ENCODE measurements at places on chromosomes 4 and X.
A peak's percentile ranks its signal among the peaks of the same experiment; 100 is the strongest.

DNA sequence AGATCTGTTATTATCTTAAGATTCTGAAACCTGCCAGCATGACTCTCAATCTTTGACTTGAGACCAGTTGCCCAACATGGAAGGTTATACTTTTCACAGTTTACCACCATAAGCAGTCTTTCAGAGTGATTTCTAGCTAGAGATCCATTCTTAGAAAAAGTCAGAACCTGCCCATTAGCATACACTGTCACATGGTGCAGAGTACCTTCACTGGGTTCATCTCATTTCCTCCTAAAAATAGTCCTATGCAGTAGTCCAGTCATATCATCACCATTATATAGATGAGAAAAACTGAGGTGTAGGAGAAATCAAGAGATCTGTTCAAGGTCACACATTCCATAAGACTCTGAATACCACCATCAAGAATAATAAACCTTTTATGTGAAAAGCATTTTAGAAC is 153.6 kb downstream of the AR start:
- DNase-seq: no peak

DNA sequence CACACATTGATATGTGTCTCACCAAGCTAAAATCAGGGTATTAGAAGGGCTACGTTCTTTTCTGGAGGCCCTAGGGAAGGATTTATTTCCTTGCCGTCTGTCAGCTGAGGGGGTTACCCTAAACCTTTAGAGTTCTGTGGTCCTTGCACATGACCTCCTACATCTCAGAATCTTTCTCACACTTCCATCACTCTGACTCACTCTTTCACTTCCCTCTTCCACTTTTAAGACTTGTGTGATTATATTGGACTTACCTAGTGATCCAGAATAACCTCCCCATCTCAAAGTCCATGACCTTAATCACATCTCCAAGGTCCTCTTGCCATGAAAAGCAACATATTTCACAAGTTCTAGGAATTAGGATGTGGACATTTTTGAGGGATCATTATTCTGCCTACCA is 53.6 kb upstream of the FUNDC1 start:
- no peak for DNase-seq

- no peak for DNase-seq
Observed at GRCh38 chr4:47736146-47736545, 101.7 kb downstream of the CORIN start.

- no peak for DNase-seq
Observed at GRCh38 chrX:115898382-115899001, 272.1 kb upstream of the AGTR2 start.

DNA sequence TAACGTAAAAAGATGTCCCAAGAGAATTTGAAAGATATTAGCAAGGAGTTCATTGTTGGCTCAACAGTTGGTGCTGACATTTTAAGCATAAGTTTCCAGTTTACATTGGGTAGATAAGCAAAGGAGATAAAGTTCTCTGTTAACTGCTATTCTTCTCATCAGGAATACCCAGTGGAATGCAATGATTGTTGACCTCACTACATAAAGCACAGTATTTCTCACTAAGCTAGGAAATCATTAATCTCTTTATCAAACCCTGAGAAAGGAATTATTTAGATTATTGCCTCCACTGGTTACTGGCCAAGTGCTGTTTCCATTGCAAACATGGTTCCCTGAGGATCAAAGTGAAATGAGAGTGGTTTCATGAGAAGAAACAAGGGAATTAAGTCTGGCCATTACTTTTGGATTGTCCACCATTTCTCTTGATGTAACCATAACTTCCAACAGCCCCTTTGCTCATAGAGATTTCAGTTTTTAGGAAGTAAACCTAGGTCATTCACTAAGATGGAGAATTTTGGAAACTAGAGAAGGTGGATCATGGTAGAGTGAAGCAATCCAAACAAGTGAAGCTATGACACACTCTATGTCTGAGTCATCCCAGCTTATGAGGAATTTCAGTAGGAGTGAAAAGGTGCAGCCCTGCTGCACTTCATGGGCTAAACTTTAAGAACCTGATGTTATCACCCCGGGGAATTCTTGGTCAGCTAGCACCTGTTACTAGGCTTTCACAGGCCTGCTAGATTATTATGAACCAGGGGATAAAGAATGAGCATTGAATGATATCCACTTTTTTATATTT is 163.4 kb downstream of the AREG start:
- peak; percentile 57 for DNase-seq

GRCh38 chr4:95059663-95060062 is 301.9 kb downstream of the BMPR1B start:
- DNase-seq: no peak

GRCh38 chrX:2819345-2820135 is 9.2 kb upstream of the GYG2 start:
- DNase-seq: peak; percentile 21

DNA sequence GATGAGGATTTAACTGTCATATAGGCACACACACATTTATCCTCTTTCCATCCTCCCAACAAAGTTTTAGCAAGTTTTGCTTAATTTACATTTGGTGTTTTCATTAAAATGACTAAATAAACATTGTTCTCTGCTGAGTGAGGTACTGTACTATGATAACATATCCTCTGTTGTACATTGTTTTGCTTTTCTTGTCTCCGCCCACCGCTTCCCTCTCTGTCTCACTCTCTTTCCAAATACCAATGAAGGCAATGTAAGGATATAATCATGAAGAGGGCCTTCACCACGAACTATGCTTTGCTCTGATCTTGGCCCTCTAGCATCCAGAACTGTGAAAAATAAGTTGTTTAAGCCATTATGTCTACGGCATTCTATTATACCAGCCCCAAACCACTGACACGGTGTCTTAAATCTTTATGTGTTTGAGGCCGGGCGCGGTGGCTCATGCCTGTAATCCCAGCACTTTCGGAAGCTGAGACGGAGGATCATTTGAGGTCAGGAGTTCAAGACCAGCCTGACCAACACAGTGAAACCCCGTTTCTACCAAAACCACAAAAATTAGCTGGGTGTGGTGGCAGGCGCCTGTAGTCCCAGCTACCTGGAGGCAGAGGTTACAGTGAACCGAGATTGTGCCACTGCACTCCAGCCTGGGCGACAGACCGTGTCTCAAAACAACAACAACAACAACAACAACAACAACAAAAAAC is 65.3 kb downstream of the HPRT1 start:
- DNase-seq: no peak

DNA sequence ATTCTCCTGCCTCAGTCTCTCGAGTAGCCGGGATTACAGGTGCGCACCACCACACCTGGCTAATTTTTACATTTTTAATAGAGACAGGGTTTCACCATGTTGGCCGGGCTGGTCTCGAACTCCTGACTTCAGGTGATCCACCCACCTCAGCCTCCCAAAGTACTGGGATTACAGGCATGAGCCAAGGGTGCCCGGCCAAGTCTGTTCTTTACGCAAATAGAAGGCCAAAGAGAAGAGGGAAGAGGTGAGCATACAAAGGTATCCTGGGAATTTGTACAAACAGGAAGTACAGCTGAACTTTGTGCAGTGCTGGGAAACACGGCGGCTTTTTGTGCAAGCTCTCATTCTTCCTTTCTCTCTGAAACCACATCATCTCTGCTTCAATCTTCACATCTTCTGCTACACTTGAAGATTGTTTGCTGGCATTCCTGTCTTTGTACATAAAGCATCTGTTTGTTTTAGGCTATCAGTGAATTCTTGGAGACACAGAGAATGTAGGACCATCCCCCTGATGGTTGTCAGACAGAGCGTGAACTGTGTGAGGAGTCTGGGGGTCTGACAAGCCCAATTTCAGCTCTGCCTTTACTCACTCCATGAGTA is 71.9 kb upstream of the PRSS48 start:
- no peak for DNase-seq

DNA sequence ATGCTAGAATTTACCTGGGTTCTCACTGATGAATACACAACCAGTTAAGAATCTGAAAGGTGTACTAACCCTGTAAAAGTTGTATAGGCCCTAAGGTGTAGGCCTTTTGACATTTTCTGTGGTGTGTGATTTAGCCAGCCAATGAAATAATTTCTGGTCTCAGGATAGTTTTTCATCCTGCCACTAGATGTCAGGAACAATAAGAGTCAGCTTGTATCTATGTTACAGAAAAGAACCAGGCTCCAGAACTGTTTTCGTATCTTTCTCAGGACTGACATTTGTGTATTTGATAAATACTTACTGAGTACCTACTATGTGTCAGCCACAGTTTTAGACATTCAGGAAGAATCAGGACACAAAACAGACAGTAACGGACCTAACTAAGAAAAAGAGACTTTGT is 673.6 kb upstream of the TENM3 start:
- DNase-seq: peak; percentile 68

- no peak for DNase-seq
Observed at GRCh38 chr4:119284876-119285780, 36.8 kb downstream of the FABP2 start.

DNA sequence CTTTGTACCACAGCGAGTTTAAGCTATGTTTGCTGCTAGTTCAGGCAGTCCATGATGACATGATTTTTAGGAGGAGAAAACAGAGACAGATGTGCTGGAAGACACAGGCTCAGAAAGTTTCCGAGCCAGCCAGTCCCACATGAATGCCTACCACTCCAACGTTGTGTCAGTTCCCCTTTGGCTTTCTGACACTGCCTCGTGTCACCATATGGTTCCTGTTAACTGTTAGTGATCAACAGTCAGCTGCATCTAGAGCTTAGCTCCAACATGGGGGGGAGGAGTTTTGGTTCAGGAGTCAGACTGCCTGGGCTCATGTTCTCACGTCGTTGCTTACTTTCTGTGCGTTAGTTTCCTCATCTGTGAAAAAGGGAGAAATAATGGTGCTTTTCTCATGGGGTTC is 343.7 kb downstream of the MID1IP1 start:
- no peak for DNase-seq

DNA sequence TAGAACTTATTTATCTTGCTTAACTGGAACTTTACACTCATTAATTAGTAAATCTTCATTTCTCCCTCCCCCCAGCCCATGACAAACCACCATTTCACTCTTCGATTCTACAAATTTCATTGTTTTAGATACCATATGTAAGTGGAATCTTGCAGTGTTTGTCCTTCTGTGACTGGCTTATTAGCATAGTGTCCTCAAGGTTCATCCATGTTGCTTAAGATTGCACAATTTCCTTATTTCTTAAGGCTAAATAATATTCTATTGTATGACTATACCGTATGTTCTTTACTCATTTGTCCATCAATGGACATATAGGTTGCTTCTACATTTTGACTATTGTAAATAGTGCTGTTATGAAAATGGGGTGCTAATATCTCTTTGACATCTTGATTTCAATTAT is 24.5 kb upstream of the RNF212 start:
- DNase-seq: no peak

GRCh38 chr4:98452091-98452490 is 190.9 kb downstream of the RAP1GDS1 start:
- no peak for DNase-seq
